ENCODE measurements at places on chromosomes 4 and X. TPM values are rescaled to one million over a fixed set of nuclear protein-coding genes. Genes with fewer than 3 reads are reported as not detected.

The CXXC4 gene
- polyA plus RNA-seq, result 0.20 TPM

The SNX12 gene
- 31.8 TPM for polyA plus RNA-seq

The MRFAP1L1 gene
- 47.8 TPM for polyA plus RNA-seq

The BANK1 gene
- polyA plus RNA-seq, result 0.88 TPM

The TLR6 gene
- polyA plus RNA-seq, result 0.75 TPM

The CLTRN gene
- polyA plus RNA-seq, result not detected

The SHROOM4 gene
- polyA plus RNA-seq, result 0.38 TPM

The SLC7A11 gene
- polyA plus RNA-seq, result 0.13 TPM

The GJB1 gene
- not detected for polyA plus RNA-seq

The GABRE gene
- 32.3 TPM for polyA plus RNA-seq

The GPRIN3 gene
- 1.6 TPM for polyA plus RNA-seq
